Heart left ventricle (tissue), 16 donors: ENCODE measurements at places on chromosomes 3 and 15.
A peak's percentile ranks its signal among the peaks of the same experiment; 100 is the strongest.

GRCh38 chr3:160217675-160218074, 7.5 kb upstream of the C3orf80 start:
- DNase-seq = no peak

GRCh38 chr15:29089731-29090616, 179.6 kb downstream of the NSMCE3 start:
- no peak for DNase-seq

DNA sequence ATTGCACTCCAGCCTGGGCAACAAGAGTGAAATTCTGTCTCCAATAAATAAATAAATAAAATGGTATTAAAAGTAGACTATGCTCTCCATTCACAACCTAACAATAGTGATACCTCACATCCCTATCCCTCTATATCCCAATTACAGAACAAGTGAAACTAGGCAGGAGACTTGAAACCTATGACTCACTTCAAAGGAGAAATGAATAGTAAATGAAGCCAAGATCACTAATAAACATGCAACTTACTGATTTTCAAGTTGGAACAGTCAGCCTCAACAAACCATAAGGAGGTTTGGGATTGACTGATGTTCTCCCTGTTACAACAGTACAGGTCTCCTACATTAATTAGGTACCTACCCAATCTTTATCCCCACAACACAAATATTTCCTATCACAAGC, 103.4 kb downstream of the GSK3B start:
- no peak for DNase-seq

GRCh38 chr15:63596676-63597037, 530 bp upstream of the FBXL22 start:
- DNase-seq = no peak

GRCh38 chr3:102178817-102179216, 256.0 kb upstream of the ZPLD1 start:
- no peak for DNase-seq

GRCh38 chr3:107913701-107914100, 177.1 kb downstream of the CD47 start:
- no peak for DNase-seq

DNA sequence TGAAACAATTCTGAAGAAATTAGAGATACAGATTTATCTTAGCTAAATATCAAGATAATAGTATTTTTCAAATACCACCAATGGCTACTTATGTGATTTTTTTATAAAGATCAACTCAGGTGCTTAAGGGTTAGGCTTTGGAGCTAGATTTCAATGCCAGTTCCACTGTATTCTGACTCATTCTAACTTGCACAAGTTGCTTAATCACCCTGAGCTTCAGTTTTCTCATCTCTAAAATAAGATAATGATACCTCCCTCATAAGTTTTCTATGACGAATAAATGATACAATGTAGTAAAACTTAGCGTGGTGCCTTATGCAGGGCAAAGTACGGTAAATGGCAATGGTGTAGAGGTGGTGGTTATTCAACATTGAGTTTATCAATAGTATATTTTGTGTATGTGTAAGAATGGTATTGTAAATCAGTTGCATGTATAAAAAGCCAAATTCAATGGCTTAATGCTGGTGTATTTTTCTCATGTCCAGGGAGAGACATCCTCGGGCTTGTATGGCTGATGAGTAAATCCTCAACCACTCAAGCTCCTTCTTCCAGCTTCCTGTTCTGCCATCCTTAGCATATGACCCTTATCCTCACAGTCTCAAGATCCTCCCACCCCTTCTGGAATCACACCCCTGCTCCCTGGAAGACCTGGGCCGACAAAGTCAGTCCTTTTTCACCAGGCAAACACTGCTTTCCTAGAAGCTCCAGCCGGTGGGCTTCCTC, 505.9 kb upstream of the CFAP20DC start:
- no peak for DNase-seq

- peak; percentile 30 for DNase-seq
These were observed 1.3 kb upstream of the CHRNB4 start for GRCh38 chr15:78642331-78642730.

DNA sequence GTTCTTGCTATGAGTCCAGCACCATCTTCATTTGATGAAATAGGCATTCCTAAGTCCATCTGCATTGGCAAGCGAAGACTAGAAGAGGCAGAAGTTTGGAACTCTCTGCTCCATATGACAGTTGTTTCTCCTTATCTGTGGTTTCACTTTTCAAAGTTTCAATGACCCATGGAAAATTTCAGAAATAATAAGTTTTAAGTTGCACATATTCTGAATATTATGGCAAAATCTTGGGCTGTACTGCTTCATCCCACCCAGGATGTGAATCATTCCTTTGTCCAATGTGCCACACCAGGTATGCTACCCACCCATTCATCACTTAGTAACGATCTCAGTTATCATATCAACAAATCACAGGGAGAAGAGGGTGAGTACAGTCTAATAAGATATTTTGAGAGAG, 647.9 kb downstream of the GRM7 start:
- no peak for DNase-seq

- peak; percentile 82 for DNase-seq
These were observed 202.2 kb upstream of the ADAMTS9 start for GRCh38 chr3:64890006-64890405.
